Activated CD8-positive, alpha-beta T cell treated with anti-CD3 and anti-CD28 coated beads, Interleukin-2, amount 10 ng/mL, durations not matched to agents 7 days and 5 days (primary cell): ENCODE measurements at places on chromosomes 7 and 10. TPM values are rescaled to one million over a fixed set of nuclear protein-coding genes. Genes with fewer than 3 reads are reported as not detected.

Gene ITPRID1
- total RNA-seq: not detected

- no peak for DNase-seq
Measured at GRCh38 chr10:77068272-77068671, 569.3 kb downstream of the KCNMA1 start.

- no peak for DNase-seq
Measured at GRCh38 chr7:148553979-148554378, 36.6 kb upstream of the C7orf33 start.

DNA sequence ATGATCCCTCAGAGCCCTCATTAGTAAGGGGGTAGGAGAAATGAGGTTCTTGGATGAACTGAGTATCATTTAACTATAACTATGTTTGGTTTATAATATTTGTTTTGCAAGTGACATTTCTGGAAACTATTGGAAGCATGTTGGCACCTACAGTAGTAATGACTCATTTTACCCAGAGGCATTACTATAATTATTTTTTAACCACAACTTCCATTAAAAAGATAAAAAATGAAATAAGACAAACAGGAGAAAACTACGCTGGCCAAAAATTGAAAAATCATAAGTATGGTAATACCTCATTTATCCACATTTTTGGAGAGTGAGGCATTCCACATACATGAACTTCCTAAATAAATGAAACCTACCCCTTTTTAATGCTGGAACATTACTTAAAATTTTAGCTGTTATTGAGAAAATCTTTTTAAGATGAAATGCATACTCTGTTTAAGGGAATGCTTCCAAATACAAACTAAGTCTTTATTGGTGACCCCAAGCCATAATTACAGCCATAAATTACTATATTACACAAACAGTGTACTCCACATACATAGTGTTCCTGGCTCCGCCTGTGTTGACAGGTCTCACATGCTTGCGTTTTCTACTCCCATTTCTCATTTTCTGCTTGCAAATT, 84.6 kb upstream of the CAPZA2 start:
- no peak for DNase-seq

DNA sequence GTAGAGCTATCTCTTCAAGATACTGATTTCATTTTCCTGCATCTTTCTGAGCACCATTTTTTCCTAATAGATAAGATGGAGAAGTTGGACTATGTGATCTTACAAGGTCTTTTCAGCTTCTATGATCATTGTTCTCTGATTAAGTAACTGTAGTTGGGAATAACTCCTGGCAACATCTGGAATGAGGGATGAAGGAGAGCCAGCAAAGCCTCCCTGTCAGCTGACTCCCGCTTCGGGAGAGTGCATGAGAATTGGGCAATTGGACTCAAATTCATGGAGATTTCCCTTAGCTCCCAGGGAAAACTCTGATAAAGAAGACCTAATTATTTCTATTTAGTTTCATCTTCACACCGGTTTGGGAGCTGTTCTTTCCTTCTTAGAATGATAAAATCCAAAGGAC, 146.1 kb downstream of the CCDC71L start:
- no peak for DNase-seq

DNA sequence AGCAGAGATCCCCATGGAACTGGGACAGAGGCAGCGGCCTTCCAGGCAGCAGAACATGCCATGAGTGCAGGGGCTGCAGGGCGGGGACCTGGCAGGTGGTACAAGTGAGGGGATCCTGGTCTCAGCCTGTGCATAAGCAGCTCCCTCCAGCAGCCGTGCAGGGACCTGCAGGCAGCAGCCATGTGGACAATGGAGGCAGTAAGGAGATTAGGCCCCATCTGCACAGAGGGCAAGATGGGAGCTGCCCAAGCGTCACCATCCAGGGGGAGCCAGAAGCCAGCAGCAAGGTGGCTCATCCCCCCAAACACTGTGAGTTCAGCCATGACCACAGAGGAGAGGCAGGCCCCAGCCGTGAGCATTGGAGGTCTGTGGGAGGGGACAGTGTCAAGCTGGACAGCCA, 3.1 kb downstream of the DDC start:
- no peak for DNase-seq
